ENCODE measurements at places on chromosomes 12 and 14.

DNA sequence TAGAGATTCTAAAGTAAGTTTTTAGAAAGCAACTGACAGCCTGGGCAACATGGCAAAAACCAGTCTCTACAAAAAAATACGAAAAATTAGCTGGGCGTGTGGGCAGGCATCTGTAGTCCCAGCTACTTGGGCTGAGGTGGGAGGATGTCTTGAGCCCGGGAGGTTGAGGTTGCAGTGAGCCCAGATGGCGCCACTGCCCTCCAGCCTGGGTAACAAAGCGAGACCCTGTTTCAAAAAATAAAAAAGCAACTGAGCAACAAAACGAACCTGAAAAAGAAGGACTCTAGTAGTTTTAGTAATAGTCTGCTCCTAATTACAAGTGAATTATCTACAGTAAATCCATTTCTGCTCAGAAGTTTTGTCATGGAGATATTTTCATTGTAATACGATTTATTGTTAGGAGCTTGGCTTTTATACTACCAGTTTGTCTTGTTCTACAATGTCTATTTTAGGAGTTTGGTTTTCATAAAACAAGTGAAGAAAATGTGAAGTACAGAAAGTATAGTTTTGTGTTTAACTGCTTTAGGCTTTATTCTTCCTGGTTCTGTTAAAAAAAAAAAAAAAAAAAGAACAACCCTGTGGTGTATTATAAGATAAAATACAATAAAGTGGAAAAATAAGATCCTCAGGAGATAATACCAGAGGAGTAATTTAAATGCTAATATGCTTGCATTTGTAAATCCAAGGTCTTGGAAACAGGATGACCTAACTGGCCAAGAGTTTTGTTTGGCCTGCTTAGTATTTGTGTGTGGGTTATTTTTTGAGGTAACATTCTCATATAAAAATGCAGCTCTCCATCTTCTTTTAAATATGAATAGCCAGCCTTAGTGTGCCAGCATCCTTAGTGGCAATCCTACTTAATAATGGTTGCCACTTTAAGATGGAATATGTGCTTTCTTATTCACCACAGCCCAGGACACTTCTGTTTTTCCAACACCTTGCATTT lies 2.8 kb downstream of the TMX1 start:
- DNase-seq, result peak; percentile 16

DNA sequence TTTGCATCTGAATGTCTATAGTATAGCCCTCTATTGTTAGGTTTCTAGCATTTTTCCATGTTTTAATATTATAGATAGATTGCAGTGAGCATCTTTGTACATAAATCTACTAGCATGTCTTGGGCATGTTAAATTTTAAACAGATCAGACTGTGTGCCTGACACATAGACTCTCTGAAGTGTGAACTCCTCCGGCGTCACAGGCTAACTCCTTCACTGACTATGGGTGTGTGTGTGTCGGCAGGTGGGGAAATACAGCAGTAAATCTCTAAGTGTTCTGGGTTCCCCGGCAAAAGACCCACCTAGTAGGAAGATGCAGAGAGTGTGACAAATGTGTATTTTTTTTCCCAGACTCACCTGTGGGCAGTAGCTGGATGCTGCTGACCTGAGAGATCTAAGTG lies 2.3 kb downstream of the VWF start:
- no peak for DNase-seq

DNA sequence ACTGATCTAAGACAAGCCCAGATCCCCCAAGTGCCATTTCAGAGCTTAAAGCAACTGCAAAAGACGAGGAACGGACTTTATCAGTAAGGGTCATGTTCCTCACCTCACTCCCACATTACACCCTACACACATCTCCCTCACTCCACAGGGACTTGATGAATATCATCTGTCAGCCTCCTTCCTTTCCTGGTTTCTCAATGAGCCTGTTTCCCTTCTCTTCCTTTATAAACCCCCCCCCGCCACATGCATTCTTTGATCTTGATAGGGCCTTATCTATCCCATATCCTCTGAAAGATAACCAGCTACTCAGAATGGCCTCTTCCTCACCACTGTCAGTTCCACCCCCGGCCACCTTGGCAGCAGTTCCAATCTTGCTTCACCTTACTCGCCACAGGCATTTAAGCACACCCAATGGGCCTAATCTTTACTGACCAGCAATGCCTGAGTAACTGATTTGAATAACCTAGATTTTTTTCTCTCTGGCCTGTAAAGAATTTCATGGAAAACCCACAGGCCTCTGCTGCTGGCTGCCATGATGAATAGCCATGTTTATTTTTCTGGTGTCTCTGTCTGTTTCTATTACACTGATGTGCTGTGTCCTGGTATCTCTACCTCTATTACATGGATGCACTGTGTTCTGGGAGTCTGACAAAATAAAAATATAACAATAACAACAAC lies 138.7 kb downstream of the PHLDA1 start:
- no peak for DNase-seq

DNA sequence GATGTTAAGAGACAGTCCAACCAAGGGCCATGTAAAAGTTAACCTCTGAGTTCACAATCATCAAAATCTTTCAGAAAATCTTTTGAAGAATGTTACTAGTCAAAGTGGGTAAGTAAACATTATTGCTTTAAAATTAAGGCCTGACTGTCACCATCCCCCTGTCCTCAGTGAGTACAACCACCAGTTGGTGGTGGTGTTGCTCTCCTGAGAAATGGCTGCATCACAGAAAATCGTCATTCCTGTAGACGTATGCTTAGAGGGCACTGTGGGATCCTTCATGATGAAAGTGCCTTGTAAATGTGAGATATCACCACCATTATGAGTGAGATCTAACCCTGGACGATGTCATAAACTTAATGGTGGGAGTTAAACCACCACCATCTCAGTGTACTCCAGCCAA lies 451.2 kb downstream of the RPS29 start:
- DNase-seq, result no peak

DNA sequence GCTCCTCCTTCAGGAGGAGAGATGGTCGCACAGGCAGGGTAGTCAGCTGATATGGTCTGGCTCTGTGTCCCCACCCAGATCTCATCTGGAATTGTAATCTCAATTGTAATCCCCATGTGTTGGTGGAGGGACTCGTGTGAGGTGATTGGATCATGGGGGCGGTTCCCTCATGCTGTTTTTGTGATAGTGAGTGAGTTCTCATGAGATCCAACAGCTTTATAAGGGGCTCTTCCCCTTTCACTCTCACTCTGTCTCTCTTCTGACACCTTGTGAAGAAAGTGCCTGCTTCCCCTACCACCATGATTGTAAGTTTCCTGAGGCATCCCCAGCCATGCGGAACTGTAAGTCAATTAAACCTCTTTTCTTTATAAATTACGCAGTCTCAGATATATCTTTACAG lies 218.9 kb upstream of the TMTC1 start:
- DNase-seq, result no peak

DNA sequence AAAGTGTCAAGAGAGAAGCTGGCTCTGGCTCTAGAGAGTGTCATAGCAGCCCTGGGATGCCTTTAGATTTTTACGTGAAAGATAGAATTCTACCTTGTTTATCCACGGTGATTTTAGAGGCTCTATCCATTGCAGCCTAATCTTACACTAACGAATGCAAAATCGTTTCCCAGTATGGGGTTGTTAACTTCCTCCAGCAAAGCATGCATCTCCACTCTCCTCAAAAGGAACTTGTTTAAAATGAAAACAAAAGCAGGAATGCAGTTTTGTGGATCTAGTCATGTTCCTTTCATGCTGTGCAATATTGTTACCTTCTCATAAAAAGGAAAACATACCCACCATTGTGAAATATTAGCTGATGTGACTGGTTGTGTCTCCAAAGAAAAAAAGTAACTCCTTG lies 88.4 kb downstream of the ANO2 start:
- no peak for DNase-seq

DNA sequence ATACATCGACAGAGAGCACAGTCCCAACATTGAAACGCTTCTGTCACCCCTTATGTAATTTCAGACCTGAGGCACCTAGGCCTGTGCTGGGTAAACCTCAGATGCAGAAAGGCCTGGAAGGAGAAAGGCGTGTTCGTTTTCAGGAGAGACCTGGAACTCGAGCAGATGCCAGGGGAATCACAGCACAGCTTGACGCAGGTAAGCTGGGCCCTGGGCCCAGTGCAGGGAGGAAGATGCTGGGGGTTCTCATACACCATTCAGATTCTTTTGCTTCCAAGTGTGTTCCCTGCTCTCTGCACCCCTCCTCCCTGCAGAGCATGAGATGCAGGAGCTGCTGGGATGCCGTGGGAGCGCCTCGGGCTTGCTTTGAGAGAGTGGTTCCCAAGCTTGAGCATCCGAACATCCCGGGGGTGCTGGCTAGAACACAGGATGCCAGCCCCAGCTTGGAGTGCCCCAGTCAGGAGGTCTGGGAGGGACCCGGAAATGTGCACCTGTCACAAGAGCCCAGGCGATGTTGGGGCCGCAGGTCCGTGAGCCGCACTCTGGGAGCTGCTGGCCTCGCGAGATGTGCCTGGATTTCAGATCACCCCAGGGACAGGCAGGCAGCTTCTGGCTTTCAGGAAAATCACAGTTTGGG lies 35.9 kb downstream of the FZD10 start:
- DNase-seq, result no peak

DNA sequence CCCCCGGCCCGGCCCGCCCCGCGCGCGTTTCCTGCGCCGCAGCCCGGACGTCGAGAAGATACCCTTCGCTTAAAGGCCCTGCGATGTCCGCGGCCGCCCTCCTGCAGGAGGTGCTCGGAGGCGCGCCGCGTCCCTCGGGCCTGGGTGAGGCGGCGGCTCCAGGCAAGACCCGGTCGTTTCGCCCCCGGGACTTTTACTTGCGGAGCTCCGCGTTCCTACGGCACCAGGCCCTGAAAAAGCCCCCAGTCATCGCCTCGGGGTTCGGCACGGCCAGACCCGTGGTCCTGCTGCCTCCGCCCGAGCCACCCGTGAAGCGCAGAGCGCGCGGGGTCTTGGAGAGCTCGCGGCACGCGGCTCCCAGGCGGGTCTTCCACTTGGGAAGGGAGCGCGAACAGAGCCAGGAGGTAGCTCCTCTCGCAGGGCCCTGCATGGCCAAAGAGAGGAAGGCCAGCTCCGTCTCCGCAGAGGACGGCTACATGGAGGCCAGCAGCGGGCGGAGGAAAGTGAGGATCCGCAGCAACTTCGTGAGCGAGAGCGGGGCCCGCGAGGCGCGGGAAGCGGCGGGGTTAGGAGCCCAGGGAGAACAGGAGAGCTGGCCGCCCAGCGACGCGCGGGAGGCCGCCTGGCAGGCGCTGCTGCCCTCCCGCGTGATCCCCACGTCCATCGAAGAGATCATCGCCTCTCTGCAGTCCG lies 26.9 kb downstream of the TTC6 start:
- no peak for DNase-seq

DNA sequence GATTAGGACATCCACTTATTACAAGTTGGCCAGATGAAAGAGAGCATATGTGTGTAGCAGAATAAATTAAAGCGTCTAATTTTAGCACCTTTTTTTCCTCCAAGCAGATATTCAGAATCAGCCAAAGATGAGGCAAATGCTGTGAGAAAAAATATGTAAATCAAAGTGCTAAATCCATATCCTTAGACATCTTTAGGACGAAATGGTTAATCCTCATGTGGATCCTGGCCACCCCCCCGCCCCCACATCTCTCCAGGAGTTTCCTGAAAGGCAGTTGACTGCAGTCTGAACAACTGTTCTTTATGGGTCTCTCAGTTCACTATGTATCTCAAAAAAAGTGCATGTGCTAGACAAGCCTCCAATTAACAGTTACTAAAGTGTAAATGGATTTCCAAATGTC lies 1768.1 kb upstream of the SEL1L start:
- DNase-seq, result no peak

DNA sequence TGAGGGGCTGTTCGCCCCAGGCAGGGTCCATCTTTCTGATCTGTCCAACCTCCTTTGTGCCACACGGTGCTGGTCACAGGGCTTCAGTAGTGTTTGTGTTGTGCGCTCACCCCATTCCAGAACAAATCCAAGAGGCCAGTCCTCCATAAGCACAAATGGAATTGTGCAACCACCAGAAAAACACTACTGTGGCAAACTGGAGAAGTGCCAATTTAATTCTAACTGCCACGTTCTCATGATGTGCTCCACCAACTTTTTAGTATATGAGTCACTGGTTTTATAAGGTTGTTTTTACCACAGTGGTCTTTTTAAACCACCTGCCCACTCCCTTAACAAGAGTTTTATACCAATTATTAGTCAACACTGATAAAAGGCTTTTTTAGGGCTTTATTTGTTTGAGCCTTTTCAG lies 380.2 kb downstream of the NAV3 start:
- no peak for DNase-seq

- DNase-seq, result no peak
These were observed 6.0 kb upstream of the ACOT6 start for GRCh38 chr14:73606271-73606670.

- DNase-seq, result no peak
These were observed 164.6 kb downstream of the EGLN3 start for GRCh38 chr14:33786091-33786825.

DNA sequence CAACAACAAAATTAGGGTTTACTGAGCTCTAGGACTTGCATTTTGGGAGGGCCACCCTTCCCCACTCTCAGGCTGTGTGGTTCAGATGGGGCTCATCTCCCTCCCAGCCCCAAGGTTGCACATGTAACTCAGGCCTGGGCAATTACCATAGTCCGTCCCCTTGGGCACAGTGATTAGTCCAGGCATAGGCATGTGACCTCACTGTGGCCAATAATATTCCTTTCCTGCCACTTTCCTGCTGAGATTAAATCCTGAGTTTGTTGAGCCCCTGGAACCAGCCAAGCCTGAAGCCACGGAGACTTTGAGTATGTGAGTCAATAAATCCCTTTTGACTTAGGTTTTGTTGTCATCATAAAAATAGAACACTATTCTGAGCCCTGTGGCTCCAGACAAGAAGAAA lies 113.0 kb downstream of the AACS start:
- DNase-seq, result no peak

DNA sequence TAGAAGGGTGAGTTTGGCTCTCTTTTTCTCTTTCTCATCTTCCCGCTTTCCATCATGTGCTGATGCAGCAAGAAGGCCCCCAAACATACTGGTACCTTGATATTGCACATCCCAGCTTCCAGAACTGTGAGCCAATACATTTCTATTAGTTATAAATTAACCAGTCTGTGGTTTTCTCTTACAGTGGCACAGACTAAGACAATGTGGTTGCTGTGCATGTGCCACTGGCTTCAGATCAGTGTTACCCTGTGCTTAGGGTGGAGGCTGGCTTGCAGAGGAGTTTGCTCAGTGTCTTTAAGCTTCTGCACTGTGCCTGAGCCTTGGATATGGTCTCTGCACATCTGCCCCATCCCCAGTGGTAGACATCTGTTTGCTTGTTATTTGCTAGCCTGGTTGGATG lies 5.5 kb downstream of the IFI27L2 start:
- DNase-seq, result no peak

- DNase-seq, result peak; percentile 20
These were observed 751 bp upstream of the HRK start for GRCh38 chr12:116881877-116882507.

All from B cell (primary cell).